ENCODE measurements at places on chromosomes 2 and 18.

DNA sequence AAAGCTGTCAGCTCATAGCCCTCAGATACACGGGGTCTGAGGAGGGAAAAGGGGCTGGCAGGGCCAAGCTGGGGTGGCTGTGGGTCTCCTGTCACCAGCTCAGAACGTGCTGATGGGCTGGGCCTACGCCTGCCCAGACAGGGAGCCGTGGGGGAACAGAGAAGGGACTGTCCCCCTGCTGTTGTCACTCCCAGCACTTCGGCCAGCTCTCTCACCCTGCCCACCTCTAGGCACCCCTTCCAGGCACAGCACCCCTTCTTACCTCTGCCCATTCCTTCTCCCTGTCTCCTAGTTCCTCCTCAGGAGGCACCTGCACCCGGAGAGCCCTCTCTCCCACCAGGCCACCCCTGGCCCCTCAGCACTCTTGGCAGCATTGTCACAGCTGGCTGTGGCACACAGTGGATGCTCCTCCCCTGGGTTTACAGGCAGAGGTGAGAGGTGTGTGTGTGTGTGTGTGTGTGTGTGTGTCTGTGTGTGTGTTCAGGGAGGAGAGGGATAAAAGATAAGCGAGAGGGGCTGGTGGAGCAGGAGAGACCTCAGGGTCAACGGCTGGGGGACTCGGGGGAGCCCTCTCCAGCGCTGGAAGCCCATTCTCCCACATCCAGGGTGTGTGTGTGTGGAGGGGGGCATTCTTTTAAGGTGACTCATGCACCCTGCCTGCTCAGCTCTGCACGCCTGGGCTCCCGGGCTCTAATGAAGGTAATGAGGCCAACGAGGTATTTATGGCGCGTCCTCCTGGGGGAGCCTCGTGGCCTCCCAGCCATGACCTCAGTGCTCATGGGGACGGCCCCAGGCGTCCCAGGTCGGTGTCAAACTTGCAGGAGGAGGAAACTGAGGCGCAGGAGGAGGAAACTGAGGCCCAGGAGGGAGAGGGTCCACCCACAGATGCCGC lies 66.1 kb upstream of the SMAD7 start:
- DNase-seq = no peak

GRCh38 chr2:16425462-16426336 lies 239.9 kb downstream of the CYRIA start:
- no peak for DNase-seq

GRCh38 chr18:57784034-57784800 lies 18.9 kb downstream of the ATP8B1 start:
- DNase-seq = no peak

- no peak for DNase-seq
Measured at GRCh38 chr2:239662413-239663120, 261.7 kb upstream of the HDAC4 start.

DNA sequence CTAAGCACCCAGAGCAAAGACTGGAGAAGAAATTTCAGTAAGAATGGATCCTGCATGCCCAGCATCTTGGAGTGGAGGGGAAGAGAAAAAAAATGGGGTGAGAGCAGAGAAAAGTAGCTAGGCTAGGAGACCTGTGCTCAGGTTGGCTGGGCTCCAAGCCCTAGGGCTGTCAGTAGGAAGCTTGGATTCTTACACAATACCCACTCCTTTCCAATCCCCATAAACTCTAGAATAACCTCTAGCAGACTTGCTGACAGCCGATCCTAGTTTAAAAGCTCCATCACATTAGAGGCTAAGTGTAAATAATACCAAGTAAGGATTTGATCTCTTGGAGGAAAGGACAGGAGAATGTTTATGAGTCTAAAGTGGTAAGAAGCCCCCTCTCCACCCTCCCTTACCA lies 46.2 kb upstream of the NABP1 start:
- no peak for DNase-seq

GRCh38 chr2:196338440-196338839 lies 167.1 kb upstream of the STK17B start:
- DNase-seq = no peak

DNA sequence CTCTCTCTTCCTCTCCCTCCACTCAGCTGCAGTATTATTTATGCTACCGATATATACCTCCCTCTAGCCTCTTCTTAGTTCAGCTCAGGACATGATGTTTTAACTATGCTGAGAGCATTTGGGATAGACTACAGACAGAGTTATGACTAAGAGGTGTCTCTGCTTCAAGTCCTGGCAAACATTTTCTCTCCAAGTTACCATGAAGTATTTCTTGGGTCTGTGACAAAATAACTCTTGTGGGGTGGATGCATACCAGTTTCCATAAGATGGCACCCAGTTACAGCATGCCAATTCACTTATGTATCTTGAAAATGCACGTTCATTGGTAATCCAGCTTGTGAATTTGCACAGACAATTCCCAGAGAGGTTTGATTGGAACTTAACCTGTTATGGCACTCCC lies 737.6 kb downstream of the SLC4A3 start:
- no peak for DNase-seq

GRCh38 chr18:295756-296490 lies 28.1 kb upstream of the THOC1 start:
- no peak for DNase-seq

GRCh38 chr18:47772374-47773248 lies 157.8 kb downstream of the SMAD2 start:
- DNase-seq = no peak

DNA sequence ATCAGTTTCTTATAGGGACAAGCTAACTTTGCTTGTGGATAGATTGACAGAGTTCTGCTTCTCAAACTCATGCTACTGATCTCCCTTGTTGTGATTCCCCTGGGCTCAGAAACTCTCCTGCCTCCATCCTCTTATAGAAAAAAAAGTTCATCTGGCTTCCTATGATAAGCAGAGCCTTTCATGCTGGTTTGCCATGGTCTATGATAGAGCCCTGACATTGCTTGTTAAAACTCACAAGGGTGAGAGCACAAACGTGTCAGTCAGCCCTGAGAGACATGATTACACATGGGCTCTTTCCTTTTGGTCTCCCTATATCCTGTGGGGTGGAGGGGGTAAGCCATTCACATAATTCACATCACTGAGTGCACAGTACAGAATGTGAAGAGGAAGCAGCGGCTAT lies 121.8 kb downstream of the TDRD15 start:
- no peak for DNase-seq

DNA sequence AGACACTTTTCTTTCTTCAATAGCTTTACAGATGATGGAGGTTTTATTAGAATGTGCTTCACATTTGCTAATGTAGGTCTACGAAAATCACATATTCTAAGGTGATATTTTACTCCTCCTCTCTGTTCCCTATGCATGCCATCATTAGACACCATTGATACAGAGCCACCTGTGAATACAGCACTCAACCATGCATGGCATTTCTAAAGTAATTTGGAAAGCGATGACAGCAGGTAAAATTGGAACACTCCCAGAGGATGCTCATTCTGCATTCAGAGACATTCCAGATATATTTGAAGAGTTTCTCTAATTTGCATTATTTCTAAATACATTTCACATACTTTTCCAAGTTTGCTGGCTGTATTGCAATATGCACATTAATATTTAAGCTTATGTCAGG lies 65.3 kb upstream of the RIT2 start:
- no peak for DNase-seq

- DNase-seq = no peak
Measured at GRCh38 chr2:10499911-10500521, 51.9 kb upstream of the ODC1 start.

- DNase-seq = no peak
Measured at GRCh38 chr2:173750353-173750801, 214.8 kb downstream of the SP3 start.

GRCh38 chr2:215269397-215270117 lies 42.3 kb upstream of the ATIC start:
- DNase-seq = no peak

DNA sequence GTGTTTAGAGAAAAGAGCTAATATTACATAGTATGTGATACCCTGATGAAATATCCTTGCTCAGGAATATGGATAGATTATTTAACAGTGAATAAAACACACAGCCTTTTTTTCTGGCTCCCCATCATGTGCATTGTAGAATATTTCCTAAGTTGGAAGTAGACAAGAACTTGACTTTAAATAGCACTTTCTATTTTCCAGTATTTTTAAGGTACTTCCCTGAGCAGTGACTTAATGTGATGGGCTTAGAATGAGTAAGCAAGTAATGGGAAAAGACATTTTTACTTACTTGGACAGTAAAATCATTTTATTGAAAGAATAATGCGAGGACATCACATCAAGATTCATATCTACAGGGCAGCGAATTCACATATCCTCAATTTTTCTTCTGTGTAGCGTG lies 176.7 kb upstream of the SLC8A1 start:
- no peak for DNase-seq

DNA sequence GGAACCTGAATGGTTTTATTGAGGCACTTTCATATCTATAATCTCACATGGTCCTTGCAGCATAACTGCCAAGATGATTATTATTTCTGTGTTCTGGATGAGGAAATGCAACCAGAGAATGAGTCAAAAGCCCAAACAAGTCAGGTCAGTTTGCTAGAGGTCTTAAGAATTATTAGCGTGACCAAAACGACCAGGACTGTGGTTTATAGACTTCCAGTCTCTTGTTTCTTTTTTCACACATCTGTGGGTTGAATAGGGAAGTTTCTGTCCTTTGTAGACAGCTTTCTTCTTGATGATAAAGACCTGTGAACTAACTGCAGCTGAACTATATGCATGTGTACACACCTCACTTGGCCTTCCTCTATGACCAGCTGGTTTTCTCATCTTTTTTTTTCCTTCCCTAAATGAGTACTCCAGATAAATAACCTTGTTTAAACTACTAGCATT lies 13.9 kb downstream of the ADAM23 start:
- no peak for DNase-seq

DNA sequence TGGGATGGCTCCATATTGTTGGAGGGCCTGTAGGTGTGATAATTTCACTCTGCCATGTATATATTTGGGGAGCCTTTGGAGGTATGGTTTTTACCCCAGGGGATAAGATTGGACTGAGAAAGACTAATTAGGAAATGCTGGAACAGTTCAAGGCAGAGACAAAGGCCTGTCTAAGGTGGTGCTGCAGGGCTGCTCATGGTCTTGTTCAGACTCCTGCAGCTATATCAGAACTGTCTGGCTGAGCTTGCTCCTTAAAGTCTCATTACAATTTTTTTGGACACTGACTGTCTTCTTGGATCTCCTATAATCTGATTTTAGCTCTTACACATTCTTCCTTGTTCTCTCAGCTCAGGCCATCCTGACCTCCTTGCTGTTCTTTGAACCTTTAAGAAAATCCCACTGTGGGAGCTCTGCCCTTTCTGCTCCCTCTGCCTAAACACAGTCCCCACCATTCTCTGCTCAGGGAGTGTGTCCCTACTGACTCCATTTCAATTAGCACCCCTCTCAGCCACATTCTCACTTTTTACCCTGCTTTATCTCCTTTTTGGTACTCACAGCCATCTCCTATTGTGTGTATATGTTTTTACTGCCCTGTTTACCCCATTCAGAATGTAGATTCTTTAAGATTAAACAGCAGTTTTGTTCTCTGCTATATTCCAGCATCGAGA lies 468.7 kb upstream of the FANCL start:
- no peak for DNase-seq

GRCh38 chr2:103464831-103465230 lies 703.0 kb downstream of the TMEM182 start:
- no peak for DNase-seq

GRCh38 chr2:65386344-65386743 lies 46.1 kb downstream of the SPRED2 start:
- no peak for DNase-seq

GRCh38 chr2:207513551-207514257 lies 16.1 kb upstream of the CREB1 start:
- DNase-seq = no peak

DNA sequence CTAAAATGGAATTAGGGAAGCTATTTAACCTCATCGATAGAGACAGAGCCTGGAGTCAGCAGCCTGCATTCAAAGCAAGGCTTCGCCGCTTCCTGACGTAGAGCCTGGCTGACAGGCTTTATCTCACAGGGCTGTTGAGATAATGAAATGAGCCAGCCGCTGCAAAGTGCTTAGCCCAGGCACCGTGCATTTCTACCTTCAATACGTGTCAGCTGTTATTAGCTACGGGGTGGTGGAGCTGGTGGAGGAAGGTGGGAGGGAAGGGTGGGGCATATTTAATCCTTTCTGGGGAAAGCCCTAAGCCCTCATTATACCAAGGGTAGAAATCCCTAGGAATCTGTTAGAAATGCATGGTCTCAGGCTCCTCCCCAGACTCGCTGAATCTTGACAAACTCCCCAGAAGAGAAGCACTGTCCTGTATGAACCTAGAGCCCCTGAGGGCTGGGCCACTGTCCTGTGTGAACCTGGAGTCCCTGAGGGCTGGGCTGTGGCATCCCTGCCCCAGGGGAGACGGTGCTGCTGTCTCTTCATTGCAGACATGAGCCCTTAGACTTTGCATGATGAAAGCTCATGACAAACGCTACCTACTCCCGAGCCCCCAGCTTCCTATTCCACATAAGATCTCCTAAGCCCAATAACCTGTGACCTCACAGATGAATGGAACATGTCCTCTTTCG lies 72.4 kb downstream of the ALPK2 start:
- no peak for DNase-seq

GRCh38 chr2:55875434-55876135 lies 48.0 kb downstream of the EFEMP1 start:
- no peak for DNase-seq

DNA sequence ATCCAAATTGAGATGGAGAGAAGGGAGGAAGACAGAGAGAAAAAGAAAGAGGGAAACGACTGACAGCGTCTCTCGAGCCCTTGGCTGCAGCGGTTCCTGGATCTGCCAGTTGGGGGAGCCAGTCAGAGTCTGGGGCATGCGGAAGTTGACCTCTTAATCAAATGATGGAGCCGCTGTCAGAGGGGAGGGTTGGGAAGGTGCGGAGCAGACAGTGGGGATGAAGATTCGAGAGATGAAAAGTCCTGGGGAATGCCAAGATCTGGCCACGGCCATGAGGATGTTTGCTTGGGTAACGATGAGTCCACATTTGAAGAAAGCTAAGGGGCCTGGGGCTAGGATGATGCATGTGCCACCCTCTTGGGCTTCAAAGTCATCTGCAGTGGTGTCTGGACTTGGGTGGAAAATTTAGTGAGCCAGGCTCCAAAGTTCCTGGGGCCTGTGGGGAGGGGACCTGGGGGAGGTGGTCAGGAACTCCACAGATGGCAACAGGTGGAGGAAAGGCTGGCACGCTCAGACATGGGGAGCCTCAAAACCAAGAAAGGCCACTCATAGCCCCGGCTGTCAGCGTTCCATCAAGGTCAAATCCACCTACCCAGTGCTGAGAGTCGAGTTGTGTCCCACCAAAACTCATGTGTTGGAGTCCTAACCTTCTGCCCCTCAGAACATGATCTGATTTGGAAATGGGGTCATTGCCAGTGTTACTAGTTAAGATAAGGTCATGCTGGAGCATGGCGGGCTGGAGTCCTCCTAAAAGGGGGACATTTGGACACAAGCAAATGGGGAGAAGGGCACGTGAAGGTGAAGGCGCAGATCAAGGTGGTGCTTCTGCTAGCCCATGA lies 200.1 kb downstream of the NDUFA10 start:
- no peak for DNase-seq
